Uterine smooth muscle cell (primary cell): ENCODE measurements at places on chromosomes 5 and 9. TPM values are rescaled to one million over a fixed set of nuclear protein-coding genes. Genes with fewer than 3 reads are reported as not detected.

The PCDH12 gene
- total RNA-seq = under 0.01 and 0.11 TPM in 2 replicates

The POLR3G gene
- total RNA-seq = 20.0 and 40.8 TPM in 2 replicates

The FYB1 gene
- 0.12 and 0.22 TPM in 2 replicates for total RNA-seq

The RABGAP1 gene
- 37.5 and 50.5 TPM in 2 replicates for total RNA-seq

The TMEM252 gene
- 0.12 TPM in 1 of 2 replicates, not detected in the other for total RNA-seq

The UNC5A gene
- not detected in 2 replicates for total RNA-seq

The ZNF879 gene
- 4.8 and 7.6 TPM in 2 replicates for total RNA-seq

The FOXD4L5 gene
- not detected in 2 replicates for total RNA-seq

The LHX3 gene
- under 0.01 TPM in 1 of 2 replicates, not detected in the other for total RNA-seq

The TAF11L10 gene
- total RNA-seq = not detected in 2 replicates

The CDKN2B-AS1 gene
- 4.1 and 4.9 TPM in 2 replicates for total RNA-seq

The SV2C gene
- total RNA-seq = under 0.01 TPM in 1 of 2 replicates, not detected in the other
